Stimulated activated CD4-positive, alpha-beta T cell treated with anti-CD3 and anti-CD28 coated beads, Interleukin-12 subunit alpha, Interleukin-12 subunit beta, amount 100 ng/mL, for 4 hours (primary cell): ENCODE measurements at places on chromosomes 7 and 10.

DNA sequence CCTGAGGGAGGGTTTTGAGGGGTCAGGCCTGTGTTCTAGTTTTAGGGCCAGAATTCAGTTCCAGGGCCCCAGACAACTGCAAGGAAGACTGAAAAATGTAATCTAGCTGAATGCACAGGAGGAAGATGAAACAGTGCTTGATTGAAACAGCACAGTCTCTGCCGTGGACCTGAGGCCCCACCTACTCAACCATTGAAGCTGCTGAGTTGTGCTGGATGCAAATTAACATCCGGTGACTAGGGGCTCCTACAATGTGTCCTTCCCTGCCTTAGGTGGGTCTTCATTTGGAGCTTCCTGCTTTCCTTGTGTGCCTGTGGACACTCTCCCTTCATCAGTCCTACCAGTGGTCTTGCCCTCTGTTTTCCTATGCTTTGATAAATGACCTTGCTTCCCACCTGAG lies 5.7 kb downstream of the GLRX3 start:
- DNase-seq: no peak

- no peak for DNase-seq
Measured at GRCh38 chr7:1593091-1593866, 23.4 kb upstream of the PSMG3 start.

DNA sequence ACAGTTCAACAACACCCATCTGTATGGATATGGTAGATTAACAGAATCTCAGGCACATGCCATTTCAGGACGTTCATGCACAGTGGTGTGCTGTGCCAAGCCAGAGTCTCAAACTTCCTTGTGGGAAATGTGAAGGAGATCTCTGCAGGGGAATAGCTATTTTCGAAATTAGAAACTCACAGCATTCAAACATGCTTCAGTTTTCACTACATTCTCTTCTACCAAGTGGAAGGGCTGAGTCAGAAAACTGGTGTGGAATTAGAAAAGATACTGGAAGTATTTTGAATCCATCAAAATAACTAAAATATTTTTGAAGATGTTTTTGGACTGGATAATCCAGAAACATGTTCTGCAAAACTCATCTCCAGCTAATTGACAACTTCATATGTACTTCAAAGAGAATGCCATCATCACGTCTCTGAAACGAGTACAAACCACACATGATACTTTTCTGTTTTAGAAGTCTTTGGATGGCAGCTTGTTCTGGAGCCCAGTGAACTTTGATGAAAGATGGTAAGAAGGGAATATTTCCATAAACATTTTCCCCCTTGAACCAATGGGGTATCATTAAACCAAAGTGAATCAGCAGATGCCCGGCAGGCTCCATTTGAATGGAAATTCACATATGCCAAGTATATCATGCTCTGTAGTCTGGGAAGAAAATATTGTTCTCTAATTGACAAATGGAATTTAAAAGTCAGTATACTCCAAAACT lies 616.3 kb upstream of the IGFBP3 start:
- no peak for DNase-seq

DNA sequence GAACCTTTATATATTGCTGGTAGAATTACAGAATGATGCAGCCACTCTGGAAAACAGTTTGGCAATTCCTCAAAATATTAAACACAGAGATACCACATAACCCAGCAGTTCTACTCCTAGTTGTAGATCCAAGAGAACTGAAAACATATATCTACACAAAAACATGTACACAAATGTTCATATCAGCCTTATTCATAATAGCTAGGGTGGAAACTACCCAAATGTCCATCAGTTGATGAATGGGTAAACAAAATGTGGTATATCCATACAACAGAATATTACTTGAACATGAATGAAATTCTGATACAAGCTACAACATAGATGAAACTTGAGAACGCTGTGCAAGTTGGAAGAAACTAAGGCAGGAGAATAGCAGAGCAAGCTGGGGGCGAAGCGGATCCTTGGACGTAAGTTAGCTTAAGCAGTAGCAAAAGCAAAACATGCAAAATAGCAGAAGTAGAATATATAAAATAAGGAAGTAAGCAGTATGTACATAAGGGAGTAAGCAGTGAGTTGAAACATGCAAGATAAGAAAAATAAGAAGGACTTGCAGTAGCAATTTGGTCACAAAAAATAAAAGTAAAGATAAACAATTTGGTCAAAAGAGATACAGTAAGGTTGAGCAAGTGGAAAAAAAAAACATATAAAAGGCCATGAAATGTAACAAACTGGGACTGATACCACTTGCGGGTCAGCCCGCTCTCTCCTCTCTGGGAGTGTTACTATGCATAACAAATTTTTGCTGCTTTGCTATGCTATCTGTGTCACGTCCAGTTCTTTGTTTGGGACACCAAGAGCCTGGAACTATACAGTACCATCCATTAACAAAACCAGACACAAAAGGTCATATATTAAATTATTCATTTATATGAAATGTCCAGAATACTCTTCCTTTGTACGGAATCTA lies 18.0 kb upstream of the HILPDA start:
- no peak for DNase-seq

DNA sequence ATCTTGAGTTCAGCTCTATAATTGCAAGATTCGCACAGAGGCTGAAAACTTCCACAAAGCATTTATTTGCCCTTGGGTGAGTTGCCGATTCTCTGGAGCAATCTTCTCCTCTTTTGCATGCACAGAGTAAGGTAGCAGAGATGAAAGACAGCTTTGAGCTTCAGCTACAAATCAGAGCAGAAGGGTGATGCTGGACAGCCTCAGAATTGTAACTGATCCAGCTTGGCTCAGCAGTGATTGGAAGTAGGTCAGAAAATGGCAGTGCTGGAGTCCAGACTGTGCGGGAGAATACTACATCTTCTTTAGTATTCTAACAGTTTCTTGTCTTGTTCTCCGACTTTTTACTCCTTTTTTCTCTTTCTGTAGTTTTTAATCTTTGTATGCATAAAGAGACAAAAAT lies 55.4 kb upstream of the CDC14C start:
- DNase-seq: no peak

DNA sequence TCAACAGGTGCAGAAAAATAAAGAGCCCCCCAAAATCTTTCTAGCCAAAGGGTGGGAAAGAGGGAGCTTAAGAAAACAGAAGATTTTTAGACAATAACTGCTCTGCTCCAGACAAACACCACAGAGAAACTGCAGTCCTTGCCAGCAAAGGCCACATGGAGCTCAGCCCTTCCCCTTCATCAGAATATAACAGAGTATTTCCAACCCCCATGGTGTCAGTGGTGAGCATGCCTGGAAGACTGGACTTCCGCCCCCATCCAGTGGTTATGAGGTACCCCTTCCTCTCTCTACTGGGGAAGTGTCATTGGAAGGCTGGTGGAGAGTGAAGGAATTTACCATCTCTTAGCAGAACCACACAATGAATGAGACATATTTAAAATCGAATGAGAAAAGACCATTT lies 1007.3 kb upstream of the CELF2 start:
- DNase-seq: no peak

DNA sequence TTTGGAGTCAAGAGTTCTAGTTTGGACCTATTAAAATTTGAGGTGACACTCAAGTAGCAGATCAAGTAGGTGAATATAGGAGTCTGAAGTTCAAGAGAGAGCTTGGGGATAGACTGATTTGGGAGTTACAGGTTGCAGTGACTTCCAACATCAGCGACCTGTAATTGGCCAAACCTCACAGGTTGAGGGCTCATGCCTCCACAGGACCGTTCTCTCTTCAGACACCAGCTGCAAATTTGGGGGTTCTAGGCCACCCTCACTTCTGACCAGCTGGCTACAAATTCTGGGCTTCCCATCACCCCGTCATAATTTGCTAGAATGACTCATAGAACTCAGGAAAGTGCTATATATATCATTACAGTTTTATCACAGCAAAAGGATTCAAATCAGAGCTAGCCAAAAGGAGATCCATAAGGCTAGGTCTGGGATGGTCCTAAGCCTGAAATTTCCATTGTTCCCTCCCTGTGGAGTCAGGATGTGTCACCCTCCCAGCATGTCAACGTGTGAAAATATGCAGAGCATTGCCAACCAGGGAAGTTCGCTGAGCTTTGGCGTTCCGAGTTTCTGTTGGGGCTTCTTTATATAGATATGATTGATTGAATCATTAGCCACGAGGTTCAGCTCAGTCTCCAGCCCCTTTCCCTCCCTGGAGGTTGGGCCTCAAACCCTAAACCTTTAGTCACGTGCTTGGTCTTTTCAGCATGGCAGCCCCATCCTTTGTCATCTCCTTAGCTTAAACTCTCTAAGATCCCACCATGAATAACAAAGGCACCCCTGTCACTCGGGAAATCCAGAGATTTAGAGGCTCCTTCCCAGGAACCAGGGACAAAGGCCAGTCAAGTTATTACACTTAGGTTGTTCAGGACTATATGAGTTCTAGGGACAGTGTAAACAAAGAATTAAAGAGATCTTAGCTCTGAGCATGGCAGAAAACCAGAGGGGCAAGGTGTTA lies 20.7 kb upstream of the ZNF212 start:
- DNase-seq: no peak

GRCh38 chr7:144032516-144032915 lies 16.2 kb upstream of the OR2A5 start:
- DNase-seq: no peak

DNA sequence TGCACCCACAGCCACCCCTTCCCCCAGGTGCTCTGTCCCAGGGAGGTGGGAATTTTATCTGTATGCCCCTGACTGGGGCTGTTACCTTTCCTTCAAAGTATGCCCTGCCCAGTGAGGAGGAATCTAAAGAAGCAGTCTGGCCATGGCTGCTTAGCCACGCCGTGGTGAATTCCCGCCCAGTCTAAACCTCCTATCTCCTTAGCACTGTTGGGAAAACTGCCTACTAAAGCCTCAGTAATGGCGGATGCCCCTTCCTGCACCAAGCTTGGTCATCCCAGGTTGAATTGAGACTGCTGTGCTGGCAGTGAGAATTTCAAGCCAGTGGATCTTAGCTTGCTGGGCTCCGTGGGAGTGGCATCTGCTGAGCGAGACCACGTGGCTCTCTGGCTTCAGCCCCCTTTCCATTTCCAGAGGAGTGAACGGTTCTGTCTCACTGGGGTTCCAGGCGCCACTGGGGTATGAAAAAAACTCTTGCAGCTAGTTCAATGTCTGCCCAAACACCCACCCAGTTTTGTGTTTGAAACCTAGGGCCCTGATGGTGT lies 87.2 kb downstream of the ABCC2 start:
- no peak for DNase-seq

GRCh38 chr10:130479926-130480325 lies 343.7 kb downstream of the GLRX3 start:
- DNase-seq: no peak

GRCh38 chr10:116385994-116386809 lies 41.4 kb upstream of the PNLIPRP3 start:
- no peak for DNase-seq

DNA sequence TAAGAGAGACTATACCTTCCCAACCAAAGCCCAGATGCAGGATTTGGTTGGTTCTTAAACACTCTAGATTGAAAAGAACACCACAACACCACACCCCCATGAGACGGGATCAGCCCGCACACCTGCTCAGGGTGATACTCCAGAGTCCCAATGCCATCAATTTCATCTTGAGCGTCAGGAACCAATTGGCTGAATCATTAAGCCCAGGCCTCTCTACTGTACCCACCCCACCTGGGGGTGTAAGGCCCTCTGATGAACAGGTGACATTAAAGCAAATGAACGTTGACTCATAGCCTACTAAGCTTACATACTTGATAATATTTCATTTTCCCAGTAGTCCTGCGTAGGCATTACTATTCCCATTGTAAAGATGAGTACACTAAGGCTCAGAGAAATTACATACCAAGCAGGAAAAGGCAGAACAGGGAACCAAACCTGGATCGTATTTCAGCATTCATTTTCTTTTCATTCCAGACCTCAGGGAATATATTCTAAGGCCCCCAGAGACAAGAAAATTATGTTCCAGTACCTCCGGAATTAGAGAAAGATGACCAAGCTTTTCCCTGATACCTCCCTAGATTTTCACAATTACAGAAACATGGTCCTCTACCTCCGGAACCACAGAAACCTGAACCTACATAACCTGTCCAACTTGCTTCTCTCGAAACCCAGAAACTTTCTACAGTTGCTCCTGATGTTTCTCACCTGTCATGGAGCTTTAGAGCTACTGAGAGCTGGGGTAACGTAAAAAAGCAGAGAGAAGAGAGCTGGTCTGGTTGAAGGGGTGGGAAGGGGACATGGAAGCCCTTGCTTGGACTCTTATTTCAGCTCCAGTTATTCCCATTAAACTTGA lies 43.1 kb upstream of the KDM7A start:
- DNase-seq: no peak

GRCh38 chr7:93955304-93955703 lies 33.8 kb downstream of the GNG11 start:
- no peak for DNase-seq

- no peak for DNase-seq
Measured at GRCh38 chr7:106792233-106792926, 72.7 kb upstream of the PIK3CG start.

DNA sequence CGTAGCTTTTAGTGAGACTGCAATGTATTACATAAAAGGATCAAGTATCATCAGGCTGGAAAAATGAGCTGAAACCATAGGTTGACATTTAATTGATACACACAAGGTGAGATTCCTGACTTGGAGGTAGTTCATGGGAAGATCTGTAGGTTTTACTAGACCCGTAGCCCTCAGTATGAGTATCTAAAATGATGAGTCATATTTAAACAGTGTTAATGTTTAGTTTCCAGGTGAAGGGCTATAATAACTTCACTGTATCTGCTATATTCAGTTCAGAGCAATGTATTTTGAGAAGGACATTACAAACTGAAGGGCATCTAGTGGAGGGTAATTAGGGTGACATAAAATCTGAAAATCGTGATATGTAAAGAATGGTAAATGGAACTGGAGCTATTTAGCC lies 35.0 kb downstream of the ENTPD1 start:
- DNase-seq: no peak

DNA sequence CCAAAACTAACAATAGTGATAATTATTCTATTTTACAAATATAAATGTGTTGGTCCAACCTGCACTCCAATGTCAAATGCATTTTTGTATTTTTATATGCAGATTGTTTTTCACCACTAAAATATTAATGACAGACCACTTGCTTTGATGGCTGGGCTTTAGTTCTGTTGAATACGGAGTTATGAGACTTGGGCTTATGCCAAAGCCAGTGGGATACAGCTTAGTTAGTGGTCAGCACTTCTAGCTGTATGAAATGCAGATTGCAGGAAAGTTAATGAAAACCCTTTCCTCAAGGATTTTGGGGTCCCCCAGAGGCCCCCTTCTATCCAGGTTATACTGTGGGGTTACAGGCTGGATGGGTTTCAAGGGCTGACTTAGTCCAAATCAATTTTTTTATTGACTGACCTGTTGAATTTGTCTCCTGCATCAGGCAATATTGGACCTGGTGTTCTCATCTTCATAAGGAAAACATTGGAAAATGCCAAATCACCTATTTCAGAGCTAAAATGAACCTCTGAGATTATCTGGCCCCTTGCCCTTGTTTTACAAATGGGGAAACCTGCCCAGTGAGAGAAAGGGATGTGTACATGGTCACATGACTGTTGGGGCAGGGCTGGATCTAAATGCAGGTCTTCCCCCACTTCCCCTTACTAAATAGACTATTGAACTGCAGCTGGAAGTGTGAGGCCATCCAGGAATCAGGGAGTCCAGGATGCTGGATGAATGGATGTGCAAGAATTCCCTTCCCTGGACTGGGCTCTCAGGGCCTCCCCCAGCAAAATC lies 1085.3 kb downstream of the KCNMA1 start:
- DNase-seq: no peak
